ENCODE measurements at places on chromosomes 1 and 21.

GRCh38 chr1:147747966-147748365, 12.4 kb downstream of the GJA5 start:
- no peak for DNase-seq

- DNase-seq: no peak
These were observed 72.0 kb downstream of the SYT6 start for GRCh38 chr1:114081437-114082303.

- DNase-seq: no peak
These were observed 120.8 kb downstream of the DMRTB1 start for GRCh38 chr1:53580009-53580400.

- DNase-seq: no peak
These were observed 256.7 kb downstream of the KIF26B start for GRCh38 chr1:245411245-245412036.

DNA sequence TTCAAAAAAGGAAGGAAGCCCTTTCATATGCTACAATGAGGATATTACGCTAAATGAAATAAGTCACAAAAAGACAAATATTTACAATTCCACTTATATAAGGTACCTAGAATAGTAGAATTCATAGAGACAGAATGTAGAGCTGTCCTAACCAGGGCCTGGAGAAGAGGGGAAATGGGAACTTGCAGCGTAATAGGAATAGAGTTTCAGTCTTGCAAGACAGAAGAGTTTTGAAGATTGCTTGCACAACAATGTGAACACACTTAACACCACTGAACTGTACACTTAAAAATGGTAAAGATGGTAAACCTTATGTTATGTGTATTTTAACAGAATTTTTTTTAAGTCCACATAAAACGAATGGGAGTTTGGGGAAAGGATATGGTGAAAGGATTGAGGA, 2.9 kb downstream of the CD1B start:
- no peak for DNase-seq

- no peak for DNase-seq
These were observed 563 bp upstream of the TAS1R3 start for GRCh38 chr1:1330366-1331067.

- DNase-seq: no peak
These were observed 109.4 kb downstream of the RGL1 start for GRCh38 chr1:183914276-183914675.

GRCh38 chr1:8554956-8555534, 237.1 kb downstream of the SLC45A1 start:
- no peak for DNase-seq

DNA sequence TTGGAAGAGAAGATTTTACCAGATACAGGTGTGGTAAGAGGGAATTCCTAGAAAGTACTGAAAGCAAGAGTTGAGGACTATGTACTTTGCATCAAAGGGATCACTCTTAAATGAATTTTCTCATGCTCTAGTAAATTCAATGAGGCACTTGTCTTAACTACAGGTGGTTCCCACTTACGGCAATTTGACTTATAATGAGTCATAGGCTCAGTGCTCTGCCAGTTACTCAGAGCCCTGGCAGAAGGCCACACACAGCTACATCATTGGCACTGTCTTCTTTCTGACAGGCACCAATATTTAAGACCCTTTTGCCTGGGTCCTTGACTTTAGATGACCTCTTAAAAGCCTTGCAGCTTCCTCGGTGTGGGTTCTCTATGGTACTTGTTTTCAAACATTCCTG, 15.9 kb upstream of the ADAMTS5 start:
- DNase-seq: no peak

- DNase-seq: no peak
These were observed 14.7 kb upstream of the CFAP126 start for GRCh38 chr1:161382214-161383019.

GRCh38 chr1:26610781-26611180, 81.2 kb downstream of the RPS6KA1 start:
- no peak for DNase-seq

- peak; percentile 17 for DNase-seq
These were observed 71.5 kb downstream of the HHAT start for GRCh38 chr1:210400043-210400840.

DNA sequence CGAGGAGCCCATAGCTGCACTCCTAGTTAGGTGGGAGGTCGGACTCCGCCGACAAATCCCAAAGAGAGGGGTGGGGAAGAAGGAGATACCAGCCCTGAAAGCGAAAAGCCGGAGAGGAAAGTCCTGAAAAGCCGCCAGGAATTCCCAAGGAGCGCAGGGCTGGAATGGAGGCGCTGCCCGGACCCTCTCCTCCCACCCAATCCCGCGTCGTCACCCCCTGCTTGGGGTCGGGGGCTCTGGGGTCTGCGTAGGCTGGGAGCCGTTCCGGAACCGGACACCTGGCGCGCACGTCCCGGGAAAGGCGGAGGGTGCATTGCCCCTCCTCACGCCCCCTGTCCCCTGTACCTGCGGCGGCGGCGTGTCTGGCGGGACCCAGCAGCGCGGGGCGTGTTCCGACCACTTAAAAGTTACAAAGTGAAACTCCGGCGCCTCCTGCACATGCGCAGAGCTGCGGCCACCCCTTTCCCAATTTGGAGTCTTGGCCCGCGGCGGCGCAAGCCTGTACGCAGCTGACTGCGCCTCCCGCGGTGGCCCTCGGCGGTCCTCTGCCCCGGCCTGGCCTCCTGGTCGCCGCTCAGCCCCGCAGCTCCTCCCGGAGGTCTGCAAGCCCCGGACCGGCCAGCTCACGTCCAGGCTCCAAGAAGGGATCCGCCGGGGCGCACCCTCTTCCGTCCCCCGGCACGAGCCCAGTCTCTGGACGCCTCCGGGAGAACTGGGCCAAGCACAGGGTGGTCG, at the start of gene TMEM63A:
TMEM63A (minus strand) TSS at position 422 of the 735 bp plus-strand sequence. CDS start 4,800 bp downstream, outside the sequence.
- DNase-seq: peak; percentile 82

DNA sequence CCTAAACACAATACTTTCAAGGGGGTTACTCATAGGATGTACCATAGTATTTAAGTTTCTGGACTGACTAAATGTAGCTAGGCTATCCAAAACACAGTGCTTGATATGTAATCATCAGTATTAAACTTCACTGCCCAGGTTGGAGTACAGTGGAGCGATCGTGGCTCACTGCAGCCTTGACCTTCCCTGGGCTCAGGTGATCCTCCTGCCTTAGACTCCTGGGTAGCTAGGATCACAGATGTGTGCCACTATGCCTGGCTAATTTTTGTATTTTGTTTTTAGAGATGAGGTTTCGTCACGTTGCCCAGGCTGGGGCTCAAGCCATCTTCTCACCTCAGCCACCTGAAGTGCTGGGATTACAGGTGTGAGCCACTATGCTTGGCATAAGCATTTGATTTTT, 10.6 kb downstream of the NASP start:
- no peak for DNase-seq

DNA sequence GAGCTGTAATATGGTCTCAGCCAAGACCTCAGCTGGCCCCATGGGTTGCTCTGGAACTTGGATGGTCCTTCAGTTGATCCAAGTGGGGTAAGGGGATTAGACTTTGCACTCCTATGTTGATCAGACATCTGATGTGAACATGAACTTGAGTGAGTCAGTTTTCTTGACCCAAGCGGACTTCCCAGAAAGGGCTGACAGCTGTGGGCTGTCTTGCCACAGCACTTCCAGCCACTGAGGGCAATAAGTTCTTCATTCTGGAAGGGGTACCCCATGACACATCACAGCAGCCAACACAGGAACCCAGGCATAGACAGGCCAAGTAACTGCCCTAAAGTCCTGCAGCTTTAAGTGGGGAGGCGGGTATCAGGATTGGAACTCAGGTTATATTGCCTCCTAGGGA, 93.9 kb upstream of the USP24 start:
- no peak for DNase-seq

GRCh38 chr1:55196433-55197035, 18.6 kb downstream of the USP24 start:
- no peak for DNase-seq

DNA sequence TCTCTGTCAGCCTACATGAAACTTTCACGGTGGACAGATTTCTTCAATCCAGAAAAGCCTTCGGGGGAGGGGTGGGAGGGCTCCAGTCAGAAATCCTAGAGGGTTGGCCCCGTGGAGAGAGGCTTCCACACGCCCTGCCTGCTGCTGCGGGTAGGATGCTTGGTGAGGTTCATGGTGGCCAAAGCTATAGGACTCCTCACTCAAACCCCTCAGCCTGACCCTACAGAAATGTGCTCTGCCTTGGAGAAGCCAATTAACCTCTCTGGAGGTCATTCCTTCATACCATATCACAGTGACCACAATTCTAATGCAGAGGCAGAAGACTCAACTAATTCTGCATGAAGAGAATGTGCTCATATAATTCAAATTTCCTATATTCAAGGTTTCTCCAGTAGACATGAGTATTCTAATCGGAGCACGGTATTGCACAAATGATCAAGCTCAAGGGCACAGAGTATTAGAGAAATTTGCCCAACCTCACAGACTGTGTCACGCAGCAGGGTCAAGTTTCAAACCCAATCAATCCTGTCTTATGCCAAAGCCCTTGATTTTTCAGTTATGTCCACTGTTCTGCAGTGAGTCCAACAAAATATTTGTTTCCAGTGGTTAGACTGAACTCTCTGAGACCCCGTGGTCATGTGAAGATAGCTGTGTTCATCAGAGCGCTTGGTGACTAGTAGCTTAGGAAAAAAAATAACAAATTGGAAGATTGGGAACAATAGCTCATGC, 104.8 kb downstream of the TOMM20 start:
- no peak for DNase-seq
